ENCODE measurements at places on chromosomes 11 and 22. TPM values are rescaled to one million over a fixed set of nuclear protein-coding genes. Genes with fewer than 3 reads are reported as not detected.

GRCh38 chr22:17921871-17922821 lies 102.2 kb downstream of the MICAL3 start:
- no peak for DNase-seq

DNA sequence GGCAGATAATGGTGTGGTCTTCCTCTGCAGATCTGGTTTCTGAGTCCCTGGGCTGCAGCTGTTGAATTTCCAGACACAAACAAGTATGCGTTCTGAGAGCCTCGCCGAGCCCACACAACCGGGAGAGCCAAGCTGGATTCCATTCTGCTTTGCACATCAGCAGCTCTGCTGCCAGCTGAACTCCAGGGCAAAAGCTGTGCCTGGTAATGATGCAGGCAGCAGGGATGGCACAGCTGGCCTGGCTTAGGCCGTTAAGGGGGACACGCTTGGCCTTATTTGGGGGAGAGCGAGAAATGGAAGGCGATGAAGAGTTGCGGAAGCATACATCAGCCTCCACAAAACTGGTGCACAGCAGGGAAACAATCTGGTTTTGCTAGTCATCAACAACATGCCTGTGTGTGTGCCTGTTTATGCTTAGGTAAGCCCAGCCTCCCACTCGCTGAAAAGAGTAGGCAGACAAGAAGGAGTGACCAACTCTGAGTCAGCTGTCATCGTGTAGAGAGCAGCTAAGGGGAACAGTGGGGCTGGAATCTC lies 25.1 kb downstream of the ADAMTS8 start:
- DNase-seq: peak; percentile 81

DNA sequence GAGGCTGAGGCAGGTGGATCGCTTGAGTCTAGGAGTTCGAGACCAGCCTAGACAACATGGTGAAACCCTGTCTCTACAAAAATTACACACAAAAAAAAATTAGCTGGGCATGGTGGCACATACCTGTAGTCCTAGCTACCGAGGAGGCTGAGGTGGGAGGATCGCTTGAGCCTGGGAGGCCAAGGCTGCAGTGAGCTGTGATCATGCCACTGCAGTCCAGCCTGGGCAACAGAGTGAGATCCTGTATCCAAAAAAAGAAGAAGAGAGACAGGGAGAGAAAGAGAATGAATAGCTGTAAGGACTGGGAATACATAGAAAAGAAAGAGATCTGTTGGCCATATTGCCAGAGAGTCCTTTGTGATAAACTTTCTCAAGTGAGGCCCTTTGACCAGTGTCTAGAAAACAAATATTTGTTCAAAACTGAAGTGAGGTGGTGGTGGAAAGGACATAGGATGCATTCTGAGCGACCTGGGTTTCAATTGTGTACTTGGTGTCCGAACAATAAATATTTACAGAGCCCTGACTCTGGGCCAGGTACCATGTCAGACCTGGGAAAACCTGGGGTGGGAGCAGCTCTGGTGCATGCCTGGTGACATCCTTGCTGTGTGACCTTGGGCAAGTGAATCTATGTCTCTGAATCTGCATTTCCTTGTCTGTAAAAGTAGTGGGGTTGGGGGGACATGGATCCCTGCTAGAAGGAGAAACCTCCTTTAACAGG lies 89.6 kb upstream of the CRYBB3 start:
- DNase-seq: no peak

PARVG gene
- 2.1 TPM for total RNA-seq

TSPAN18 gene
- total RNA-seq: 153 TPM

GRCh38 chr11:115656669-115657068 lies 152.5 kb upstream of the CADM1 start:
- DNase-seq: no peak

DNA sequence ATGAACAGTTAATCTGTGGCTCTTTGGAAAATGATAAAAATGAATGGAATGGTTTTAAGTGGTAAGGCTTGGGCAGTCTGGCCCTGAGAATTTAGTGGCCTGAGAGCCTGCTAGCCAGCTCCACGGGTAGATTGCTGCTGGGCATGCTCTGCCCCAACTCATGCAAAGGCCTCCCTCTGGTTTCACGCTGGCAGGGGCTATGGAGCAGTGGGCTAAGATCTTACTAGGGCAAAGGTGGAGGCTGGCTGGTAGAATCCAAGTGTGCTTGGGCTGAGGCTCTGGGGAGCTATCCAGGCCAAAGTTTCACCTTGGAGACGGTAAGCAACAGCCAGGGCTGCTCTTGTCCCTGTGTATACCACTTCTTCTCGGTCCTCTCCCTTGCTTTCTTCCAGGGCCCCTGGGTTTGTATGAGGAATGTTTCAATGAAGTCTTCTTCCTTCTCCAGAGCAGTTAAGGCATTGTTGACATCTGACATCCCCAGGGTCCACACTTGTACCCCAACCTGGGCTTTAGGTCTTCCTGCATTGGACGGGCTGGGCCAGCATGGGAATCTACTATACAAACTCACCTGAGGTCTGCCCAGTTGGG lies 27.4 kb downstream of the UBE2L3 start:
- no peak for DNase-seq

OR52M1 gene
- not detected for total RNA-seq

INS gene
- total RNA-seq: not detected

- DNase-seq: no peak
These were observed 42.5 kb downstream of the TTC17 start for GRCh38 chr11:43401252-43401651.

OR8G1 gene
- not detected for total RNA-seq

DNA sequence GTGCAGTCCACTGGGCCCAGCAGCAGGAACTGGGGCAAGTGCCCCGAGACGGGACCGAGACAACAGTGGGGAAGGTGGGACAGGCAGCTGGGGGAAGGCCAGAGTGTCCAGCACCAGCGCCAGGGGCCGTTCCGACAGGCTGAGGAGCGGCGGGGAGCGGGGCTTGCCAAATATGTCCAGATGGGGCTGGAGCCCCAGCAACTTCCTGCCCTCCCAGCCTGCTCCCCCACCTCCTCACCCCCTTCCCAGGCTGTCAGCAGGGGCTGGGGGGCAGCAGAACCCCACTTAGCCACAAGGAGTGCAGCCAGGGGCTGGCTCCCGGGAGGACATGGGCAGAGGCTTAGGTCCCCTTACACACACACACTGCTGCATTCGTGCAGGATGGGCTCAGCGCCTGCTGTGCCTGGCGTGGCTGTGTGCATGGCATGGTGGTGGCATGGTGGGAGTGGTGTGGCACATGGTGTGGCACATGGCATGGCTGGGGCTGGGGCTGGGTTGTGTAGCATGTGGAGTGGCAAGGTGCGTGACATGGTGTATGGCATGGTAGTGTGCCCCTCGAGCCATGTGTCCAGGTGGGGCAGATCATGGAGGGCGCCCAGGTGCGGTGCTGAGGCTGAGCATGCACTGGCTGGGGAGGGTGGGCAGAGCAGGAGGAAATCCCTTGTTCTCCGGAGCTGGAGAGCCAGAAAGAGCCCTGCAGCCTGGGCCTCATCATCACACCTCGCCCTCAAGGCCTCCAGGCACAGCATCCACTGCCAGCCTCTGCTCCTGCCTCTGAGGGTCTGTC lies 51.7 kb downstream of the CDKN1C start:
- DNase-seq: no peak

DNA sequence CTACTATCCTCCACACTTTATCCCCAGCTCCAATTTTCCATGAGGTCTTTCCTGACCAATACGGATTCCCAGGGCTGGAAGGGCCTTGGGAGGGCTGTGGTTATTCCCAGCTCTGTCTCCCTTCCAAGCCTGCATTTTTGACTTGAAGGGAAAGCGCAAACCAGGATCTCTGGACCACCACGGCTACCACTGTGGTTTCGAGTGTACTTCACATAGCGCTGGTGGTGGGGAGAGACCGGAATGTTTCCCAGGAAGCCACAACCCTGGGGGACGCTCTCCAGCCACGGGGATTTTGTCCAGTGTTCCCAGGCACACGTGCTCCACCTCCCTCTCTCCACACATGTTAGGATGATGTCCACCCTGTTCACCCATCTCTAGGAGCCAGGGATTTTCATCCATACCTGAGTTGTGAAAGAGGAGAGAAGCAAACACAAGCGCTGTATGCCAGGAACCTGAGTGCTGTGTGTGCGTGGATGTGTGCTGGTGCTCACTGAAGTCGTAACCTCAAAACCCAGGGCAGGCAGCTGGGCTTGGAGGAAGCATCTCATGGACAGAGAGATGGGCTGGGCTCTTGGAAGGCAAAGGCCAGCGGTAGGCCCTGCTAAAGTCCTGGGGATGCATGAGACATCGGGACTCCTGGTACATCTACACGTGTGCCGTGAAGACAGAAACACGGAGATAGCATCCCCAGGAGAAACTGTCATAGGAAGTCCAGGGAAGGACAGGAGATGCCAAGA lies 1.3 kb upstream of the NPTXR start:
- no peak for DNase-seq

- DNase-seq: peak; percentile 82
These were observed 812 bp downstream of the FADD start for GRCh38 chr11:70203751-70204465.

RFPL2 gene
- not detected for total RNA-seq

- DNase-seq: peak; percentile 72
These were observed 4.7 kb downstream of the ZBTB16 start for GRCh38 chr11:114064216-114064615.

GSC2 gene
- total RNA-seq: not detected

HPS4 gene
- 11.9 TPM for total RNA-seq

GRCh38 chr11:105158436-105158835 lies 18.9 kb upstream of the CARD18 start:
- DNase-seq: no peak

ZP1 gene
- total RNA-seq: not detected

CLCF1 gene
- total RNA-seq: 4.0 TPM

DNA sequence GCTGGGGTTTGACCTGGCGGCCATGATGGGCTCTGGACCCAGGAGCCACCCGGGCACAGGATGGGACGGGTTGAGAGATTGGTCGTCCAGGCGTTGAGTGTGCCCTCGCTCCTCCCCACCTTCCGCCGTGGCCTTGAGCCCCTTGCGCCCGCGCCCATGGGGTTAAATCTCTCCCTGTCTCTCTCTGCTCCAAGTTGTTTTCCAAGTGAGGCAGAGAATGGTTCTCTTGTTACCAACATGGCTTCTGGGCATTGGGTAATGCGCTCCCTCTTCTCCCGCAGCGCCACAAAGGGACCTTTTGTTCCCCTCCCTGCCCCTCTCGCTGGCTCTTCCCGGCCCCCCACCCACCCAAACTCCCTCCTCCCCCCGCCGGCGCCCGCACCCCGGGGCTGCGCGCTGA lies 18.8 kb upstream of the PICK1 start:
- no peak for DNase-seq

SYT12 gene
- 2.2 TPM for total RNA-seq

DNA sequence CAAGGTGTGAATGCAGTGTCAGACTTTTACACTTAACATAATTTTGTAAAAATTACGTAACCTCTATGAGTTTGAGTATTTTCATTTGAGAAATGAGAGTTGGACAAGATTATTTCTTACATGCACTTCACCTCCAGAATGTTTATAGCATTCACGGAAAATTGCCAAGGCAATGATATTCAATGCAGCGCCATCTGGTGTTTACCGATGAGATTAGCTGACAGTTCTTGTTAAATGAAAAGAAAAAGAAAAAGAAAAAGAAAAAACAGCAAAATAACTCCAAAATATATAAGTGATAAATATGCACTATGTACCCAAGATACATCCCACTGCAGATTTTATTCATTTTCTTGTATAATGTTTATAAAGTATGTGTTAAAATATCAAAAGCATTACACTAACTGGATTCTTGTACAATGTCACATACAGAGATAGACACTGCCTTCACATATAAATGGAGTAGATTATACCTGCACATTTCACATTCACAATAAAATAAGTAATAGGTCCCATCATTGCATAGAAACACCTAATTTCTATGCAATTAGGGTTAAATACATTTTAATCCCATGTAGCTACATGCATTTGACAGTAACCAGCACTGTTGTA lies 976.3 kb upstream of the FAT3 start:
- DNase-seq: no peak

DNA sequence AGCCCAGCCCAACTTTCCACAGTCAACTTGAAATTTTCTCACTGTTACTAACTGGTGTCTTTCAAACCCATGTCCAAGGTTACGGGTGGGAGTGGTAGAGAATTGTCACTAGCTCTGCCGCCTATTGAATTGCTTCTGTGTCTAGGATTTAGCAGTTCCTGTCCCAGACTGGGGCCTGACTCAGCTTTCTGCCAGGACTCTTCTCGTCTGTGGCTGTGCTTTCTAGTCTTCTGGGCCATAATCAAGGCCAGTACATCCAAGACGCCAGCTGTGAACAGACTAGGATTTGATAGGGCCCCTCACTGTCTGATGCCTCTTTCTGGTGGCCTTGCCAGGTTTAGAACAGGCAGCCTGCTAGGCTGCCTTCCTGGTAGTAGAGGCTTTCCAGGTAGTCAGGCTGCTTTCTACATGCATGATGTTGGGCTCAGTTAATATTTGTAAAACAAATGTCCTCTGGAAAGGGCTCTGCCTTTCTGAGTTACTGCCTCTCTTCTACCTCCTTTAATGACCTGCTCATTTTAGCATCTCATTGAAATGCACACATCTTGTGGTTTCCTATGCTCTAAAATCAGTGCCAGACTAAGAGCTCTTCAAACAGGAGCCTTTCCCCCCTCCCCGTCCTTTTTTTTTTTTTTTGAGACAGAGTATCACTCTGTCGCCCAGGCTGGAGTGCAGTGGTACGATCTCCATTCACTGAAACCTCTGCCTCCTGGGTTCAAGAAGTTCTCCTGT lies 13.1 kb upstream of the HIKESHI start:
- DNase-seq: no peak

GRCh38 chr11:104771763-104772162 lies 126.5 kb downstream of the CASP12 start:
- no peak for DNase-seq

IL18BP gene
- 6.2 TPM for total RNA-seq

DNA sequence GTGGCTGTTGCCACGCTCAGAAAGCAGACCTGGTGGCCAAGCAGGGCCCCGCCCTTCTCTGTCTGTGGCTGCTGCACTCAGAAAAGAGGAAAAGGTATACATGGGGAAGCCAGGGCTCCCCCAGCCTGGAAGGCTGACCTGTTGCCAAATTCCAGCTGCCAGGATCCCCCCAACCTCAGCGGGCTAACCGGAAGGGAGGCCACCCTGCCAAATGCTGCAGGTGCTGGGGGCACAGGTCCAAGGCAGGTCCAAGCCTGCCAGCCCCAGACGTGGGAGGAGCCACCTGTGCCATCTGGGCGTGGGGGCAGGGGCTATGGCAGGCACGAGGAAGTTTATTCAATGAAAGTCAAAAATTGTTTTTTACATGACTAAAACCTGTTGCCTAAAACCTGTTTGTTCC lies 2.6 kb downstream of the NPTXR start:
- DNase-seq: no peak

DEPDC7 gene
- 0.30 TPM for total RNA-seq

DNA sequence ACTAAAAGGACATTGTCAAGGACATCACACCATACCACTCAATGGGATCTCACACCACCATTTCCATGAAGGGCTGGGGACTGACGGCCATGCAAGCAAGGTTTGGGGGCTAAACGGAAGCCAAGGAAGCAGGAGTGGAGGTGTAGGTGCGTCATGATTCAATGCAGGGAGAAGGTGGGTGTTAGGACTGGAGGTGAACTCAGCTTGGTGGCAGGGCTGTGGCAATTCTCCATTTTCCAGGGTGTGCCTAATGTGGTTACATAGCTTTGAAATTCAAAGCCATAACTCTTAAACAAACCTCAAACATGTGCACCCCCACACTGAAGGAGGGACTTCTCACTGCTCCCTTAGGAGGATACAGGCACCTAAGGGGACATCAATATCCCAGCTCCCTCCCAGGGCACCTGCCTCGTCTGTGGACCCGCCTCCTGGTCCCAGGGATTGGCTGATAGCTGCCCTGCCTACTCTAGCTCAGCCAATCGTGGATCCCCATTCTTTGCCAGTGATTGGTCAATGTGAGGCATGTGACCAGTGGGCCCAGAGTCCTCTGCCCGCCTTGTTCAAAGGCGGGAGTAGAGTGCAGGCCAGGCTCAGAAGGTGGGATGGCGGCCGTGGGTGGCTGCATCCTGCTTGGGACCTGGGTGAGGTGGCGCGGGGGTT lies 64.6 kb downstream of the CTTN start:
- DNase-seq: peak; percentile 62

TPP1 gene
- 72.0 TPM for total RNA-seq

All from cardiac septum (tissue), 1 donor.